ENCODE measurements at places on chromosomes 5 and 9. TPM values are rescaled to one million over a fixed set of nuclear protein-coding genes. Genes with fewer than 3 reads are reported as not detected.
A peak's percentile ranks its signal among the peaks of the same experiment; 100 is the strongest.

MARCOL gene
- not detected for total RNA-seq

CCT5 gene
- 57.6 TPM for total RNA-seq

DNA sequence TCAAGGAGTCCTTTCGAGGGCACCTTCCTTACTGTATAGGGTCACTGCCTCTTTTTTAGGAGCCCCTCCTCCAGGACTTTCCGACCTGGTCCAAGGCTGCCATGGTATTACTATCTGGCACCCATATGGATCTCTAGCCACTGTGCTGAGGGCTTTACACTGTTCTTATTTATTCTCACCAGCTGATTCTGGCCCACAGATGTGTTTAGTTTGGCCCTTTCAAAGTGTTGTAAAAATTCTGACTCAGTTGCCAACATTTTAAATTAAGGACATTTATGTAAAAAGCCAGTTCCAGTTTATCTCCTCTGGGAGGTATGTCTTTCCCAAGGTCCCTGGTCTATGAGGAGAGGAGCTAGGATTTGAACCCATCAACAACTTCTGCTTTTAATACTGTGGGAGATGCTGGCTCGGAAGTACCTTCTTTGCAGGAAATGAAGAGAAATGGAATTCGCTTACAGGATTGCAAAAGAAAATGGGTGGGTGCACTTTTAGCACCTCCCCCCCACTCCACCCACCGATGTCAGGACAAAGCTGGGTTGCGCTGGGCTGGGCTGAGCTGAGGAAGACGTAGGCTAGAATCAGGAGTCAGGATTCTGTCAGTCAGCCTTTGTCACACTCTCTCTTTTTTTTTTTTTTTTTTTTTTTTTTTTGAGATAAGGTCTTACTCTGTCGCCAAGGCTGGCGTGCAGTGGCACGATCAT, 7.8 kb downstream of the JADE2 start:
- peak; percentile 74 for DNase-seq

DNA sequence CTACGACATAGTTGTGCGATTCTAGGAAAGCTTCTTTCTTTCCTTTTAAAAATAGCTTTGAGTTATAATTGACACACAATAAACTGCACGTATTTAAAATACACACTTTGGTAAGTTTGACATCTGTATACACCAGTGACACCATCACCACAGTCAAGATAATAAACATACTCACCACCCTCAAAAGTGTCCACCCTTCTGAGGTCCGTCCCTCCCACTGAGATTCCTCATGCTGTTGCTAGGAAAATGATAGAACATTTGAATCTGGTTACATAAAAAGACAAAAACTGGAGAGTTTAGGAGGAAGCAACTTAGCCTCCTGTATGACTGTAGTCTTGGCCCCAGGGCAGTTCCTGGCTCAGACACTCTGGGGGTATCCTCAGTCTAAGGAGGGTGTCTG, 17.2 kb downstream of the S100Z start:
- DNase-seq: no peak

DNA sequence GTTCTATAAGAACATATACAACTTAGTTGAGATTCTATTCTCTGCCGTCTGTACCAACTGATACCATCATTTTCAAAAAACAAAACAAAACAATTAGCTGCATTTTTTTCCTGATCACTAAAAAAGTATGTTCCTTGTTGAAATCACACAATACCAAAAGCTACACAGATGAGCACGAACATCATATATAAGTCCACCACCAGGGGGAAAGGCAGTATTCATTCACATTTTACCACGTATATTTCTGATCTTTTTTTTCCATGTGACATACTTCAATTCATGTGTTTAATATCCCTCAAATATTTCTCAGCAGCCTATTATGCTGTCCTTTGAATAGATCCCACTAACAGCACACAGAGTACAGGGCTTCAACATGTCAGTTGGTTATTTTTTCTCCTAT, 40.6 kb downstream of the IRX2 start:
- DNase-seq: no peak

DNA sequence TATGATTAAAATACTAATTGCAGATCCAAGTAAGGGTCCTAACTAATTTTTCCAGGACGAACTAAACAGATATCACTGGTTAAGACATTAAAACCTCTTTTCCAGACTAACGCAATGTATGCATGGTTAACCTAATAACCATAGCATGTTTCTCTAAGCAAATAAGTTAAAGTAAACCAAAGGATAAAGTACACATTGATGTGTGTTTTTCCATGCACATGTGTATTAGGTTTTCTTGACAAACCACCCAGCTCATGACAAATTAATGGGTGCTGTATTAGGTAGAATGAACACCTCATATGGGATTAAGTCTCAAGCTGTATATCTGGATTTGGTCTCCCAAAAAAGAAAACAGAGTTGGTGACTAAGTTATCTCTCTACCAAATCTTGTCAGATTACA, 45.6 kb downstream of the ANKH start:
- DNase-seq: no peak

DNA sequence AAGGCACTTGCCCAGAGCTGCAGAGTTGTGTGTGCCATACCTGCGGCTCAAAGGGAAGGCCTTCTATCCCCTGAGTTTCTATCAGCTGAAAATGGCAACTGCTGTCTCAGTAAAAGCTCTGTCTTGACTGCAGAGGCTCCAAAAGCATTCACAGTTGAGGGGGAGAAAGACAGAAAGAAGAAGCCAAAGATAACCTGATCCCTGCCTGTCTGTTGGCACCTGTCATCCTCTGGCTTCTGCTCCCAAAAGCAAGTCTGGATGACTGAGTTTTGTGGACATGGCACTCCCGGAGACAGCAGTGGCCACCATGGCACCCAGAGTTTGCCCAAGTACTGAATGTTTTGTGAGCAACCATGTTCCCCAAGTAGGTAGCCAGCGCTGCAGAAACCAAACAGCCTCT, 176.6 kb downstream of the NR3C1 start:
- no peak for DNase-seq

- DNase-seq: no peak
These were observed 1.4 kb upstream of the NDFIP1 start for GRCh38 chr5:142107036-142107735.

COMMD10 gene
- total RNA-seq: 37.3 TPM

GRCh38 chr5:80623999-80624398, 30.5 kb upstream of the MSH3 start:
- DNase-seq: no peak

DNA sequence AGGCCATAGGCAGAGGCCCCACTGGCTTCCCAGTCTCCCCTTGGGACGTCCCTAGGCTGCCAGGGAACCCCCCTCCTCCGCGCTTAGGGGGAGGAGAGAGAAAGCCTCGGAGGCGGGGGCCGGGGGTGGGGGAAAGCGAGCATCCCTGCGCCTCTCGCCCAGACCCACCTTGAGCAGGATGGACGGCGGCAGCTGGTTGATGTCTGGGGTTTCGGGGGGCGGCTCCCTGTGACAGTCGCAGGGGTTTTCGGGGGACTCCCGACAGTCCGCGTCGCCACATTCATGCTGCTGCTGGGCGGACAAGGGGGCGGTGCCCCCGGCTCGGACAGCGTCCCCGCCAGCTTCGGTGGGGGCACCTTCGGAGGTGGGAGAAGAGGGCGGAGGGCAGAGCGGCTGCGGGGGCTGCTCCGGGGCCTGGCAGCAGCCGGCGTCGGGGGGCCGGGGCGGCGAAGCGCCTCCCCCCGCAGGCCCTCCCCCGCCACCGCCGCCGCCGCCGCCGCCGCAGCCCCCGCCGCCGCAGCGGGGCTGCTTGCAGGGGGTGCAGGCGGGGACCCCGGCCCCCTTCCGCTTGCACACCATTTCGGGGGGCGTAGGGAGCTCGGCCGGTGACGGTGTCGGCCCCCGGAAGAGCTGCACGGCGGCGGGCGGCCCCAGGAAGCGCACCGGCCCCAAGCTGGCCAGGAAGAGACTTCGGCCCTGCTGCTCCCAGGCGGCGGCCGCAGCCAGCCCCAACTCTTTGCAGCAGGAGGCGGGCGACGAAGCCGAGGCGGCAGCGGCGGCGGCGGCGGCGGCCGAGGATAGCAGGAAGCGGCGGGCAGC, 1.2 kb downstream of the FBXL17 start:
- DNase-seq: peak; percentile 42

DMXL1 gene
- total RNA-seq: 119 TPM

- no peak for DNase-seq
These were observed 155.5 kb upstream of the NUDT12 start for GRCh38 chr5:103718108-103718507.

ABCA2 gene
- total RNA-seq: 36.9 TPM

GRCh38 chr9:93280661-93281259, 96.8 kb downstream of the WNK2 start:
- no peak for DNase-seq

GRCh38 chr5:171633776-171634470, 151.7 kb upstream of the SMIM23 start:
- no peak for DNase-seq

DNA sequence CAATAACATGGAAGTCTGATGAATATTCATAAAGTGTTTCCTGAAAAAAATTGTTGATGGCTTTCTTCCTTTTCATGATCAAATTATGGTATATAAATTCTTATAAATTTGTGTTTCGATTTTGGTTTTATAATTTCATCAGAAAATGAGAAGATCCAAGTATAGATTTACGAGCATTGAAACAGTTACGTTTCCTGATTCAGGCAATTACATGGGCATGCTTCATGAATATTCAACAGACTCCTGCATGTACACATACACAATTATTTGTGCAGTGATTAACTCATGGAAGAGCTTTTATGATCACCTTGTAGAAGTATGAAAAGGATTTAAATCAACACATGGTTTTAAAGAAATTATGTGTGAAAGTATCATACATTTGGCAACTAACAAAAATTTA, 136.7 kb downstream of the MPDZ start:
- no peak for DNase-seq

DNA sequence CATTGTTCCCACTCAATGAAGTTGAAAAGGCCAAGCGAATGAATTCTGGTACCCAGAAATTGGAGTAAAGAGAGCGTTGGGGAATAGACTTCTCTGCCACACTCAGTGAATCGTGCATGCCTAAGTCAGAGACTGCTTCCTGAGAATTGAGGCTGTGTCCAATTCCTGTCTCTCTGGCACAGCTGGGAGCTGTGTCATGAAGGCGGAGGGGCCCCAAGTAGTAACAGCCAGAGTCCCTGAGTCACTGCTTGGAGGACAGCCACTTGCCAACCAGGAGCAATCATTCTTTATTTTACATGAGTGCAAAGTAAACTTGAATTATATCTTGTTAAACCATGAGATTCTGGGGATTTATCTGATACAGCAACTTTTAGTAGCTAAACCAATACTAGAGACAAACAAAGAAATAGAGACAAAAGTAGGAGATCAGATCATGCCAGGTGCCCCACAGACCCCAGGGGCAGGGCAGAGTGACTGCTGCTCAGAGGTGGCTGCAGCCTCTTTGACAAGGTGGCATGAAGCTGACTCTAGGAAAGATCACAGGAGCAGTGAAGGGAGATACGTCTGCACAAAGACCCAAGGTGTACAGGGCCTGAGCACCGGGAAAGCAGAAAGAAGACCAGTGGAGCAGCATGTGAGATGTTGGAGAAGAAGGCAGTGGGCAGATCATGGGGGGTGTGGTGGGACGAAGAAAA, 246.0 kb downstream of the GADD45G start:
- DNase-seq: no peak
